ENCODE measurements at places on chromosomes 6 and 20.

DNA sequence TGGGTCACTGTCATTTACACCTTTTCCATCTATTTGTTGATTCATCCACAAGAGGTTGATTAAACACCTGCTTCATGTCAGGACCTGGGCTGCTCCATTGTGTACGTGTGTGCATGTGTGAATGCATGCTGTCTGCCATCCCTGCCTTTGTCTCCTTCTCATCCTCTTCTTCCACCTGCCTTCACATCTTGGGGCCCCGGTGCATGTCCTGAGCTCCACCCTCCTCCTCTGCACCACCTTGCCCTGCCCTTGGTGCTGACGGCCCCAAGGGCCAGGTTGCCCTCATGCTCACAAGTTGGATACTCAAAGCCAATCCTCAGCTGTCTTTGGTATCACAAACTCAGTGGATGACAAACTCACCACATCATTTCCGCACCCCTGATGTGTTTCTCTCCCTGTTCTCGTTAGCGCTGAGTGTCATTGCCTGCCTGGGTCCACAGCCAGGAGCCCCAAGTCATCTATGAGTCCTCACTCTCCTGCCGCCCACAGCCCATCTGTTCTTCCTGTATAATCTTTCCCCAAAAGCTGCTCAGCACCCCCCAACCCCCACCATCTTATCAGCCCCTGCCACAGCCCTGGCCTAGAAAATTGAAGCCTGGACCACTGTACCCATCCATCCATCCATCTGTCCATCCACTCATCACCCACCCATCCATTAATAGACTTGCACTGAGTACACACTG, 85.0 kb downstream of the SRC start:
- DNase-seq, result no peak

DNA sequence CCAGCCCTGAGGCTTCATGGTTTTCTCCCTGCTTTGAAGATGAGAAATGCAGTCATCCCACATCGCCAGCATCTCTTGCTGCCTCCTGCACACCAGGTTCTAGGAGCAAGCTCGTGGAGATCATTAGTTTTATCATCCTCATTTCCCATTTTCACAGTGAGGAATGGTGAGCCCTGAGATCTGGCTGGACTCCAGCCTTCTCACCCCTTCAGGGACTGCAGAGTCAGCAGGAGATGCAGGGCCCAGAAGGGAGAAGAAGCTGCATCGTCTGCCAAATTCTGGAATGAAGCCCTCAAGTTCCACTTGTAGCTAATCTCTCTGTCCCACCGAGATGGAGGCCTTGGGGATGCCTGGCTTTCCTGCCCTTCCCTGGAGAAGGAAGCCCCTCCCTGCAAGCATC, 216.8 kb downstream of the TAF4 start:
- DNase-seq, result no peak

GRCh38 chr6:1792989-1793388, 183.3 kb downstream of the FOXC1 start:
- DNase-seq, result peak; percentile 48

DNA sequence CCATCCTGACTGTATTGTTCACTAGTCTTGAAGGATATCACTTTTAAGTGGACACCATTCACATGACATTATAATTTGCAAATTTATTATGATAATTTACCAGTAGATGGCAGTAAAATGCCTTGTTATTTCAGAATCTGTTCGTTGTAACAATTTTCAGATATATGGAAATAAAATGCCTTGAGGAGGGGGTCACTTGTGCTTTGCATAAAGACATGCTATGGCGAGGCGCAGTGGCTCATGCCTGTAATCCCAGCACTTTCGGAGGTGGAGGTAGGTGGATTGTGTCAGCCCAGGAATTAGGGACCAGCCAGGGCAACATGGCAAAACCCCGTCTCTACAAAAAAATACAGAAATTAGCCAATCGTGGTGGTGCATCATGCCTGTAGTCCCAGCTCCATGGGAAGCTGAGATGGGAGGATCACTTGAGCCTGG, 9.0 kb upstream of the NCOA6 start:
- peak; percentile 67 for DNase-seq

- DNase-seq, result no peak
These were observed 85.4 kb downstream of the NDUFAF5 start for GRCh38 chr20:13870170-13870748.

GRCh38 chr6:32664827-32665362, 1.6 kb downstream of the HLA-DQB1 start:
- no peak for DNase-seq

GRCh38 chr6:56245903-56246351, 1.5 kb downstream of the COL21A1 start:
- DNase-seq, result no peak

GRCh38 chr6:112232845-112233256, 21.5 kb downstream of the LAMA4 start:
- no peak for DNase-seq

DNA sequence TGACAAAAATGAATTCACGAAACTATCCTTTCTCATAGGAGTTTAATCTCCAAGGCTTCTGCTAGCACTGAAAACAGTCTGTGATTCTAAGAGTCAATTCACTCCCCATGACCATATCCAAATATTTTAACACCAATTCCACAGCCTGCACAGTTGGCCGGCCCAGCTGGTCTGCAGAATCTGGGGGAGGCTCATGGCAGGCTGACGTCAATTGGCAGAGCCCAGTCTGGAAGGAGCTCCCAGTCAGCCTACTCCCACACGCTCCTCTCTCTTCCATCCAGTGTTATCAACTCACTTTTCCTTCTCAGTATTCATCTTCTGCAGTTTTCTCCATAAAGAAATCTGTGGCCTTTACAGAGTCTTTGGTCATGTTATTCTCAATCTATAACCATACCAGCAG, 111.0 kb downstream of the TBXT start:
- DNase-seq, result no peak

- peak; percentile 4 for DNase-seq
These were observed 99.9 kb downstream of the CDH26 start for GRCh38 chr20:60057866-60058807.

- DNase-seq, result no peak
These were observed 53.1 kb downstream of the MAP3K7 start for GRCh38 chr6:90533615-90534336.

DNA sequence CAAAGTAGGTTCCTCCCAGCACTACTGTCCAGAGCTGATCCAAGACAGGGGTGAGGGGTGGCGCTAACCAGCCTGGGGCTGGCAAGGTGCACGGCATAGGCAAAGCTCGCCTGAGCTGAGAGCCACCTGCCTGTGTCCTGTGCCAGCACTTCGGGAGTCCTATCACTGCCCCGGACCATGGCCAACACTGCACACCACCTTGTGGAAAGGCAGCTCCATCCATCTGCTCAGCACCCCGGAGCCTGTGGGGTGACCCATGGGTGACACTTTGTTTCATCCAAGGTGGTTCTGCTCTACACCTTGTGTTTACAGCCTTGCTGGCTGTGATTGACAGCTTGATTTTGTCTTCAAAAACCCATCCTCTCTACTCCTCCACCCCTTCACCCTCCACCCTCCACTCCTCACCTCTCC, 32.9 kb upstream of the GATA5 start:
- DNase-seq, result no peak
